NAMALWA (cell line): ENCODE measurements at places on chromosomes 16 and 17.

DNA sequence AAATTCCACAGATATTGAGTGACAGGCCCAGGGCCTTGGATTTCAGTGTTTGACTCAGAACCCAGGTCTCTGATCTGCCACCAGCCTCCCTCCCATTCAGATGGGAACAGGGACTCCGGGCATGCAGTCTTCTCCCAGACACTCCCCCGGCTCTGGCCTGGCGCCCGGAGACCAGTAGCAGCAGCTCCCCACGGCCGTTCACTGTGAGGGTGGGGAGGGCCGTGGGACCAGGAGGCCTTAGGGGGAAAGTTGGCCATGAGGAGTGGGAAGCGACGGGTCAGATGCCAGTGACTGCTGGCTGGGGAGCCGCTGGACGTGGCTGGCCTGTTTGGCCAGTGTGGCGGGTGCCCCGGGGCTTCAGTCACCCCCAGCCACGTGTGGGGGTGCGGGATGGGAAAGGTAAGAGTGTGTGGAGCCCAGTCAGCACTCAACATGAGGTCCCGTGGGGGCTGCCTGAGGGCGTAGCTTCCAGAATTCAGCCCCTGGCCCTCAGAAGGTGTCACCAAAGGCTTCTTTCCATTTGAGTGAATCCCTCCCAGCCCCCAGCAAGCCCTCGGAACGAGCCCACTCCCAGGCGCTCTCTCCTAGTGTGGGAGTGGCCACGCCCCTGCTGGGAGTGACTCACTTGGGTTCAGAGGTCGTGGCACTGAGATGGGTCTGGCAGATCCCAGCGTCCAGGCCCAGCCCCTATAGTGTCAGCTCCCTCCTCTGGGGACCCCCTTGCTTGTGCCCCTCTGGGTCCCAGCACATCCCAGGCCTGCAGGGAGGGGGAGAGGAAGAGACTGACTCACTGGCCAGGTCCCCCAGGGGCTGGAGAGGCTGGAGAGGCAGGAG is 309.4 kb downstream of the SEC14L1 start:
- no peak for DNase-seq

- no peak for DNase-seq
Measured at GRCh38 chr17:83086199-83086880, 6.9 kb downstream of the METRNL start.

DNA sequence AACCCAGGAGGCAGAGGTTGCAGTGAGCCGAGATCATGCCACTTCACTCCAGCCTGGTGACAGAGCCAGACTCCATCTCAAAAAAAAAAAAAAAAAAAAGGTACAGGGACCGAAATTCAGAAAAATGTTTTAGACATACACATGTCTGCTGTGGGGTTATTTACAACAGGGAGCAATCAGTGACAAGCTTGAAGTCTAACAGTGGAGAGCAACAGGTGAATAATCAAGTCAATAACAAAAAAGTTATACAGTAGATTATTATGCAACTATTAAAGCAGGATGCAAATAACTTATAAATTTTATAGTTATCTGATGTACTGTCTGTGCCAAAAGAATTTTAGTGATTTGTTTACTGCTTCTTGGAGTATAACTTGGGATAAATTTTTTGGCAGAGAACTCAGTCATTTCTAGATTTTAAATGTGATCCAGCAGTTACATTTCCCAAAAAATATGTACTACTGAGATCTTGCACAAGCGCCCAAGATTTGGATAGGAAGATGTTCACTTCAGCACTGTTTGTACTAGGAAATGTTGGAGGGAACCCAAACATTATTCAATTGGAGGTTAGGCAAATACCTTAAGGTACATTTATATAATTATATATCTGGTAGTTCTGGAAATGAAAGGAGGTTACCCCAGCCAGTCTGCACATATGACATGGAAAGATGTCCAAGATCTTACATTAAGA is 34.1 kb downstream of the EEF2K start:
- DNase-seq, result no peak

GRCh38 chr17:76929601-76930000 is 61.4 kb downstream of the MGAT5B start:
- DNase-seq, result no peak

DNA sequence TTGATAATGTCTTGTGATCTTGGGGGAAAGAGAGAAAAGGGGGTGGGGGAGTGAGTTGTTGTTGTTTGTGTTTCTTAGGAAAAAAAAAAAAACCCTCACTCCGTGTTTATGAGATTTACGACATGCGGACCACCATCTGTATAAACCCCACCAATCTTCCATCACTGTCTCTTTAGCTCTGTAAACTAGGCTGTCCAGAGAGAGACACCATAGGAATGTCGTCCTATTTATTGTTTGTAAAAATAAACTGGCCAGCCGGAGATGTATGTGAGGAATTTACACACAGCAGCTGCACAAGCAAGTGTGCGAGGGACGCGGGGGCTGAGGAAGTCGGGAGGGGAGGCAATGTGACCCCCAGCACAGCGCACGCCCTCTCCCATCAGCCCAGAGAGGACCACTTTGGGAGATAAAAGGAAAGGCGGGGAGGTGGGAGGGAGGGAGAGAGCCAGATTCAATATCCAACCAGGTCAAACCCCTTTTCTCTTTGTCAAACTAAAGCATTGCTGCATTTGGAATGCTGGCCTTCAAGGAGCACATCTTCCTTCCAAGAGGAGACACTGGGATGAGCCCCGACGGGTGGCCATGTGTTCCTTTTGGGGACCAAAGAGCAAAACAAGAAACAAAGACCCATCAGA is 136.2 kb upstream of the SALL1 start:
- no peak for DNase-seq

DNA sequence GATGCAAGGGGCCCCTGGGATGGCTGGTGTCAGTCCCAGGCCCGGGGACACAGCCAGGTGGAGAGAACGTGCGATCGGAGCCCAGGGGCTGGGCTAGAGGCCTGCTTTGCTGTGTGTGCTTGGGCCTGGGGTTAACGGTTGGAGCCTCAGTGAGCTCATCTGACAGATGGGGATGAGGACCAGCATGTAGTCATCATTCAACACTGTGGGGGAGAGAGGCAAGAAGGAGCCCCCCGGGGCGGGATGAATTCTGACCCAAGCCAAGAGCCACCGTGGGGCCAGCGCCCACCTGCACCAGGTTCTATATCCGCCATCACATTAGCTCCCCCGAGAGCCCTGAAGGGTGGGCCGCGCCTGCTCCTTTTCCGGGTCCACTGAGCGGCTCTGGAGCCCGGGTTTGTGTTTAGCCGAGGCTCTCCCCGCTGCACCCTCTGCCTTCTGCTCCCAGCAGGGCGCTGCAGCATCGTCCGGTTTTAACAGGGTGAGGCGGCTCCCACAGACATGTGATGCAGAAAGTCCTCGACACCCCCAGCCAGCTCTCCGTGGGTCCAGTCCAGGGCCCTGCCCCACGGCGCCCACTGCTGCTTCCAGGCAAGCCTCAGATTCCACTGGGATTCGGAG is 365.7 kb downstream of the SEC14L1 start:
- DNase-seq, result no peak

DNA sequence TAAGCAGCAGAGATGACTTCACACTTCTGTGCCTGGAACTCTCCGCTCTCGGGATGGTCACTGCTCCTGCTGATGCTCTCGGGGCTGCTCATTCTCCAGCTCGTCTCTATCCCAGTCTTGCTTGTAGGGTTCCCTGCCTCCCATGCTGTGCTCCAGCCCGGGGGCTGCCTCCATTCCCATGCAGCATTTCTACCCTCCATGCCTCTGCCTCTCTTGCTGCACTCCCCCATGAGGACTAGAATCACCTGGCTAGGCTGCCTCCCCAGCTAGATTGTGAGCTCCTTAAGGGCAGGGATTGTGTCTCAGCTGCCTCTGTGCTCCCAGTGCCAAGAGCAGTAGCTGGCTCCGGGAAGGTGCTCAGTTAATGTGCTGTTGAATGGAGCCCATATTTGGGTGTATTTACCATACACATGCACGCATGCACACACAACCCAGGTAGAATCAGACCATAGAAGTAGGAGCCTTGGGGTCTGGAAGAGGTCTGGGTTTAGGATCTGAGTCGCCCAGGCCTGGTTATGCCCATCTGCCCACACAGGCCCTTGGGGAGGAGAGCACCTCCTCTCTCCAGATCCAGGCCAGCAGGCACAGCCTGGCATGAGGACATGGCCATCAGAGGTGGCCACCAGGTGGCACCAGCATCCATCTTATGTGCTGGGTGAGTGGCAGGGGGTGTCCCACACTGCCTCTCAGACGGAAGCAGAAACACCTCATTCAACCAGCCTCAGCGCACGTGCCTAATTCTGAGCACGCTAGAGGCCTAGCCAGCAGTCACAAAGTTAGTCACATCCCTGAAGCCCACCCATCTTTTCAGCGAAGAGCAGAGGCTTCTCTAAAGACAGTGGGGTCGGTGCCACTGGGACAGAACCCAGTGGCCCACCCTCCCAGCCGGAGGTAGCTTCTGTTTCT is 9.3 kb downstream of the GIT1 start:
- DNase-seq, result peak; percentile 93

DNA sequence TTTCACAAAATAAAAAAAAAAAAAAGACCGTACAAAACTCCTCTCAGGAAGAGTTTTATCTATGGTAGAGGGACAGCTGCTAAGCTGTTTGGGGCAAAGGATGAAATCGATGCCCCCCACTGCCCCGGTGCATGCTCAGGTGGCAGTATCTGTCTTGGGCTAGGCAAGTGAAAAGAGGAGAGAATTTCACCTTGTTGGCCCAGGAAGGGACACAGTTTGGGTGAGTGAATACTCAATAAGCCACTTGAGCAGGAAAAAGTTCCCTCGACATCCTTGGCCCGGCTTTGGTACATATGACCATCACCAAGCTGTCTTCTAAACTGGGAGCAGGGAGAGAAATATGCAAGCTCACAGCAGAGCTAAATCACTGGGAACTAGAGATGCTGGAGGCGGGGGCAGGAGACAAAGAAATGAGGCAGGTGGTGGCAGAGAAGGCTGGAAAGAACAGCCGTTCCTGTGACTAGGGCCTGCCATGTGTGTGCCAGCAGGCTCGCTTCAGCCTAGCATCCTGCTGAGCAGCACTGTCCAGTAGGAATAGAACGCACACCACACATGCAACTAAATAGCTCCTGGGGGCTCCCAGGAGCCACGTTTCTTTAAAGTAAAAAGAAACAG is 8.2 kb upstream of the EIF1 start:
- DNase-seq, result no peak

DNA sequence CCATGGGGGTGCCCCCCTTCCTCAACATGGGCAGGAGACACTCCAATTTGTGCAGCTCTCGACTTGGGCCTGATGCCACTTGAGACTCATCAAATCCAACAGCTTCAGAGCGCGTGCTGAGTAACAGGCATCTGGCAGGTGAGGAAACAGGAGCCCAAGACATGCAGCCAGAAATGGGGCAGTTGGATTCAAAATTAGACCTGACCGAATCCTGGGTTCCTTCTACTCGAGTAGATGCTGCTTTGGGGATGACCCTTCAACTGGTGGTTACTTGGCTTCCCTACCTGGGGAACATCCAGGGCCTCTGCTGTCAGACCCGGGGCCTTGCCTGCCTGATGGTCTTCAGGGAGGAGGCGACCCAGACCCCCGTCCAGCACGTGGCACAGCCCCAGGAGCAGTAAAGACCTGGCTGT is 488 bp upstream of the NTN3 start:
- DNase-seq, result peak; percentile 78

DNA sequence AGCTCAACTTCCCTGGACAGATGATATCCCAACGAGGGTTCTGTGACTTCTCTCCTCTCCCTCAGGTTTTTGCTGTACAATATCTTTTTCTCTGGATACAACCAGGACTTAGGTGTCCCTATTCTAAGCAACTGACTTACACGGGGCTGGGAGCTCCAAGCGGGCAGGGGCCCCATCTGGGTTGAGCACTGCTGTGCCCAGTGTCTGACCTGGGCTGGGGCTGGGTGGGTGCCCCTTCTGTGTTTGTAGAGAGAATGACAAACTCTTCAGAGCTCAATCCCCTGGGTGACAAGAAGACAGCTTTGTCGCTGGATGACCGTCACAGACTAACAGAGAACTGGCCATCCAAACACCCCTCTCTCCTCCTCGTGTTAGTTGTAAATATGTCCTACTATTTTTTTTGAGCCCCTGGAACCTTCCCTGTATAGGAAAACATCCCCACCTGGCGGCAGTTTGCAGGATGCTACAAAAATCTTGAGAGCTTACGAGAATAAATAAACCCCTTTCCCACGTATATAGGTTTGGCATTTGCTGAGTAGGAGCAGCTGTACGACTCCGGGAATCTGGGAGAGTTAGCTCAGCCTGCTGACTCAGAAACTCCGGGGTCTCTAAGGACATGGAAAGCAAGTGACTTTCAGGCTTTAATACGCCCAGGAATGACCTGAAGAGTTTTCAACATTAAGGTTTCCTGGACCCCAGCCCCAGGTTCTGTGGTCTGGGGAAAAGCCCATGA is 23.7 kb upstream of the RCVRN start:
- DNase-seq, result peak; percentile 38

DNA sequence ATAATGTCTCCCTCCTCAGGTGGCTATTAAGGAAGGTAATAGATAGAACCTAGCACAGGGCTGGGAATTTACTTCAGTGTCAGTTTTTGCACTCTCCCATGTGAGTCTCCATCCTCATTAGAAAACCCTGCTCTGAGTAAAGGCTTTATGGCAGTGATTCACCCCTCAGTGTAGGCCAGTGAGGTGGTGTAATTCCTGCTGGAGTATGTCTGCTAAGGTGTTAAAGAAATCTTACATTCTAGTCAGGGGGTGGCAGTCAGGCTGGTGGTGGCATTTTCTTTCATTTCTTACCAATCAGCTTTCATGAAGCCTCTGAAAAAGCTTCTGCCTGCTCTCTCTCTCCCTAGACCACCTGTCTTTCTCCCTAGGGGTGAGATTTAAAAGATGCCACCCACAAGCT is 138.8 kb upstream of the CCL2 start:
- DNase-seq, result no peak

DNA sequence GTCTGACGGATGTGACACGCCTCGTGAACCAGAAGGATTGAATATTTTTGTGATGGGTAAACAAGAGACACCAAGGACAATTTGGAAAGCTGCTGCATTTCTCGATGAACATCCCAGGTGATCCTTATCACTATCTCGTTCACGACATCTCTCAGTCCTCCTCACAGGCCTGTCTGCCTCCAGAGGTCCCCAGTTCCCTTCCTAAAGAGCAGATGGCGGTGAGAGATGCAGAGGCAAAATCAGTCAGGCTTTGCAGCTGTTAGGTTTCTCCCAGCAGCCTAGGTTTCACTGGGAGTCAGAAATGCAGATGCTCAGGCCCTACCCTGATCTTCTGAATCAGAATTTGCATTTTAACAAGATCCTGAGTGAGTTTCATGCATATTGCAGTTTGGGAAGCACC is 23.6 kb downstream of the SCPEP1 start:
- no peak for DNase-seq
